ENCODE measurements at places on chromosomes 1 and 21. TPM values are rescaled to one million over a fixed set of nuclear protein-coding genes. Genes with fewer than 3 reads are reported as not detected.

- no peak for DNase-seq
Observed at GRCh38 chr1:64754173-64754572, 9.3 kb downstream of the RAVER2 start.

Gene LRIG2
- total RNA-seq, result 5.0 TPM

GRCh38 chr21:34189506-34189905 is 116.1 kb downstream of the MRPS6 start:
- no peak for DNase-seq

DNA sequence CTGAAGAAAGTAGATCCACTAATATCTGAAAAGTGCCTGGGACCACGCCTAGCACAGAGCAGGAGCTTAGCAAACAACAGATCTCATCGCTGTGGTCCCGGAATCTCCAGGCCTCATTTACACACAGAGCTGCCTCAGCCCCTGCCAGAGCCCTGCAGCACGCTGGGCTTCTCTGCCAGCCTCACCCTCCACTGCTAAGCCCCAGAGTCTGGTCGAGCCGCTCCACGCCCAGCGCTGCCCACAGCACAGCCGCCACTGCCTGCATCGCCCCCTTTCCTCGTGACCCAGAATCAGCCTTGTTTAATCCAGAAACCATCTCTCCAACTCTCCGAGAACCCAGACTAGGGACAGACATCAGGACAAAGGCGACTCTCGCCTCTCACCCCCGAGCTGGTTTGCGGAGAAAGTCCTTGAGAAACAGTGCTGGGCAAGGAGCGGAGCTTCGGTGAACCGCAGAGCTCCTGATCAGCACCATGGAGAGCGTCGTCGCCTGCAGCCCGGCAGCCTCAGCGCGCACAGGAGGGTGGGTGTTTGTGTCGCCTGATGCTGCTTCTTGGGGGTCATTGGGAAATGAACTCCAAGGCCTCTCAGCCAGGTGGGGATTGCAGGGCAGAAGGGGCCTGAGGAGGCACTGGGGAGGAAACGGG is 145.1 kb downstream of the NPHP4 start:
- DNase-seq, result peak; percentile 34

DNA sequence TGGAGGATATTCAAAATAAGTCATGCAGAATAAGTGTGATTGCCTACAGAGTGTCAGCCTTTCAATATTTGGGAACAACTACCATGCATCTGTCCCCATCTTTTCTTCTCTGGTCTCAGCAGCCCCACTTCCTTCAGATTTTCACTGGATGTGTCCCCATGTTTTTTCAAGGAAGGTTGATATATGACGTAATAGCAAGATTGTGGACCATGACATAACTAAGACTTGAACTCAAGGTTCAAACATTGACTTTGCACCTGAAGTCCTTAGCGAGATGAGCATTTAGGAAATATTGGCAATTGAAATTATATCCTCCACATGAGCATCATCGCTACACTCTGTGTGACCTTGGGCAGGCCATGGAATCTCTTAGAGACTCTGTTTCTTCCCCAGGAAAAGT is 5.8 kb downstream of the NAV1 start:
- no peak for DNase-seq

- no peak for DNase-seq
Observed at GRCh38 chr1:201284636-201285035, 1.3 kb downstream of the PKP1 start.

Gene CENPF
- total RNA-seq, result 64.3 TPM

Gene LRRC71
- total RNA-seq, result not detected

DNA sequence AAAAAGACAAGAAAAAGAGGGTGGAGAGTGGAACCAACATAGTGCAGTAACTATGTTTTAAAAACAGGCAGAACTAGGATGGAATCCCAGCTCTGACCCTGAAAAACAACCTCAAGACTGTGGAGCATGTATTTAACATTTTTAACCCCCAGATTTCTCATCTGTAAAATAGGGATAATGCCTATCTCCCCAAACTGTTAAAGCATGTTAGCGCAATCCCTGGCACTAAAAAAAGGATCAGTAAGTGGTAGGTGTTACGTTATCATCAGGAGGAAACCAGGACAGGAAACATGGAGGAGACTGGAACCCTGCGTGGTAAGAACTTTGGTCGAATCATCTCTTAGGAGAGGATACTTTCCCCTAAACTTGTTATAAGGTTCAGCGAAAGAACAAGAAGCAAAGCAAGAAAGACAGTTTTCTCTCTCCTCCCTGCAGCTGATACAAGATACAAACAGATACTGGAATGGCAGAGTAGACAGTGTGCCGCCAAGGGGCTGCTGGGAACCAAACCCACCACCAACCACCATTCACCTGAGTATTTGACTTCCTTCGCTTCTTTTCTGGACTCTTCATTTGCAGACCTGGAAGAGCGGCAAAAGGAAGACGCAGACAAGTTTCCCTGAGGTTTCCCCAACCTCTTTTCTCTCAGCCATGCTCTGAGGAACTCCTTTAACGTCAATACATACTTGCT is 991 bp downstream of the PYGO2 start:
- DNase-seq, result no peak

DNA sequence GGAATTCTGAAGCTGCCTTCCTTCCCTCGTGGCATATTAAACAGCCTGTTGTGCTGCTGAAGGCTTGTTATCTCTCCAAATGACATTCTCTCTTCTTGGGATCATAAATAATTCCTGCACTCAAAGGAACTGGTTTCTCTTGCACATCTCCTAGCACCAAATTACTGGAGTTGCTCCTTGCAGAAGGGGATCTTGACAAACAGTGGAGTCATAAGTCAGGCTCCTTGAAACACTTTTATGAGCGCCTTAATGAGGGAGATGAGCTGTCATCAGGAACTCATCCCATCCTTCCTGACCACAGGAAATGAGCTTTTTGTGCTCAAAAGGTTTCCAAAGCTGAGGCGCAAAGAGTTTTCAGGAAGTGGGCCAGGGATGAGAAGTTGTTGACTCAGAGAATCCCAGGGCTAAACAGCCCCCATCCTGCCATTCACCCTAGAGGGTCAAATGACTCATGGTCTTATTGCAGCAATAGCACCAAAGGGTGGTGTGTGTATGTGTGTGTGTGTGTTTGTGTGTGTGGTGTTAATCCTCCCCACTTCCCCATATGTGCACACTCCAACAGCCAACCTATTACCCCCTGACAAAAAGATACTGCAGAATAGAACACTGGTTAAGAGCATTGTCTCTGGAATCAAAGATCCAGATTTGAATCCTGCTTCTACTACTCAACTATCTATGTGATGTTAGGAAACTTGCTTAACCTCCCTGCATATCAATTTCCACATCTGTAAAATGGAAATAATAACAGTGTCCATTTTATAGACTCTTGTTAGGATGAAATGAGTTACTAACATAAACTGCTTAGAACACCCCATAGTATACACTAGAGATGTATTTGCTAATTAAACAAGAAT is 2.8 kb upstream of the PHC2 start:
- peak; percentile 98 for DNase-seq

- DNase-seq, result no peak
Observed at GRCh38 chr1:6975331-6976043, 190.2 kb downstream of the CAMTA1 start.

GRCh38 chr1:51523931-51524330 is 4.9 kb upstream of the EPS15 start:
- DNase-seq, result no peak

DNA sequence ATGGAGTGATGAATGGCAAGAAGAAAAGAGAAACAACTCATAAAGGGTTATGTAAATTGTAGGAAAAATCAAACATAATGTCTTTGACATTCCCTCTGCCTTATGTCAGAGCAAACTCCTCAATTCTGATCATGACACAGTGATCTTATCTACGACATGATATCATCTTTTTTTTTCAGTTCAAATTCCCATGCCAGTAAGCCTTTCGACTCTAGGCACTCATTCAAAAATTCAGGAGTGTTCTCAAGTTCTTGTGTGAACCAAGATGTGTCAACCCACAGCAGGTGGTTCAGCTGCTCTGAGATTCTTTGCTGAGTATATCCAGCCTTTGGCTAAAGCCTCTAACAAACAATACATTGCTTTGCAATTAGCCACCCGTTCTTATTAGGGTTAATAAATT is 97.1 kb upstream of the ESRRG start:
- DNase-seq, result no peak

DNA sequence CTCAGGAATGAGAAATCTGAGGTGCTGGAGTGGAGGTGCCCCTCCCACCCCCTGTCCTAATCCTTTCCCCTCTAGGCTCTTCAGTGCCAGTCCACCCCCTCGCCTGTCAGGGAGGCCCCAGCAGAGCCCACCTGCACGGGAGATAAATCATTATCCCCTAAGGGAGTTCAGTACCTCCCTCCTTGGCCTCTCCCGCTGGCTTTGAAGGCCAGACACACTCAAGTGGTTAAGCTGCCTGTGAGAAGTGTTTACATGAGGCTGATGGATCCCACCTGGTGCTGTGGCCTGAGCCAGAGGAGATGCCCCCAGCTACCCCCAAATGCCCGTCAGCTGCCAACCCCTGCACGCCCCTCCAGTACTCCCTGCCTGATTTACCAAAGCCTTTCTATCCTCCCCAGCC is 3.7 kb downstream of the RSPO1 start:
- no peak for DNase-seq

DNA sequence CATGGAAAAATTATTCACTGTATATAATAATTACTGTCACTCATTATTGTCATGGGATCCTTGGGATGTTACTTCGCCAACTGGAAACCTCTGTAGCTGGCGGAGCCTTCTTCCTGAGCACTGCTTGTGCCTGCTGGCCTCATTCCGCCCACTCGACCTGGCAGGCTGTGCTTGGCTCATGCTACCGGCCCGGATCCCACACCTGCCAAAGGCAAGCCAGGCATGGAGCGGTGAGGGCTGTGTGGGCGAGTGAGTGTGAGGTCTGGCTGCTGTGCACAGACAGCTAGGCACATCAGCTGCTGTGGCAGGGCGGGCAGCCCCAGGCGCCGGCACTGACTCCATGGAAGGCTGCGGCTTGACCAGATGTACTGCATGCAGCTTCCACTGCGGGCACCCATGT is 78.4 kb downstream of the DISP1 start:
- no peak for DNase-seq

GRCh38 chr1:105492921-105493320 is 1563.6 kb upstream of the PRMT6 start:
- no peak for DNase-seq

Gene USH2A
- total RNA-seq, result not detected

GRCh38 chr1:119000371-119001180 is 12.4 kb upstream of the TBX15 start:
- DNase-seq, result no peak

Gene AMY1A
- not detected for total RNA-seq

Gene LAX1
- not detected for total RNA-seq

- no peak for DNase-seq
Observed at GRCh38 chr1:1603671-1604373, 3.9 kb upstream of the FNDC10 start.

DNA sequence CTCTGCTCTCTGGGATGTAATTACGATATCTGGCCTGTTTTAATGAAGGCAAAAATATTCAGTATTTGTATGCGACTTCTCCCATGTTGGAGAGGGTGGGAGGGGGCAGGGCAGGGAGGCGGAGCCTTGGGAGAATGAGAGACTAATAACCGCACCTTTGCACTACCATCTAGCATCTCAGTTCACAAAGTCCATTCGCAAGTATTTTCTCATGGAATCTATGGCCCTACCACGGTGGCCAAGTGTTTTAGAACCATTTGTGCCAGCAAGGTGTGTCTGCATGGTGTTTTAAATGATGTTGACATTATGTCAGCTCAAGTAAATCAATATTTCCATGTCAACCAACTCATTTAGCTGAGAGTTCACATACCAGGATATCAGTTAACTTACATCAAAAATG is 14.3 kb upstream of the BLACAT1 start:
- no peak for DNase-seq

Gene LCE1E
- not detected for total RNA-seq

GRCh38 chr1:89739013-89739843 is 81.6 kb upstream of the LRRC8D start:
- DNase-seq, result peak; percentile 75

Gene HSF2BP
- 3.5 TPM for total RNA-seq

Gene KLHDC8A
- total RNA-seq, result 0.34 TPM

GRCh38 chr21:42433946-42434551 is 30.3 kb downstream of the UBASH3A start:
- peak; percentile 42 for DNase-seq

Gene LCE3D
- not detected for total RNA-seq

GRCh38 chr1:55926906-55927471 is 652.4 kb downstream of the PLPP3 start:
- no peak for DNase-seq

Gene C1orf141
- not detected for total RNA-seq

Gene GJA9
- not detected for total RNA-seq

Gene PWP2
- 10.1 TPM for total RNA-seq

- DNase-seq, result peak; percentile 61
Observed at GRCh38 chr1:155277902-155278688, 832 bp downstream of the HCN3 start.

DNA sequence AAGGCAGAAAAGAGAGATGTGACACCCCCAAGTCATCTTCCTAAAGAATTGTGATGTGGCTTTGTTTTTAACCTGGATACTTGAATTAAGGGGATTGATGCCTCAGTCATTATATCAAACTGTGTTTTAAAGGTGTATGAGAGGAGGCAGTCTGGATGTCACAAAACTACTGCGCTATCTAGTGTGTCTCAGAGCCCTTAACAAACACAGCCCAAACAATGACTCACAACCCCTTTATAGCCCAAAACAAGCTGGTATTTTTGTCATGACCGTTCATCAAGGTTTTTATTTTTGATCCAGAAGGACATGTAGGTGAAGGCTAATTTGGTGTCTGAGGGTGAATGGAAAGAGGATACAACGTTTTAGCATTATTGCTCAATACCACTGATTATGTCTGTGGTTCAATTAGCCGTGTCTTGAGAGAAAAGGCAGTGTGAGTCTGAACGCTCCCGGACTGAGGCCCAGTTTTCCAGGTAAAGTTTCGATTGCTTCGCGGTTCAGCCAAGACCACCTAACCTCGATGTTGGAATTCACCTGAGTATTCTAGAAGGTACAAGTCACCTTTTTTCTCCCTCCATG is 71.6 kb downstream of the SGIP1 start:
- DNase-seq, result no peak

DNA sequence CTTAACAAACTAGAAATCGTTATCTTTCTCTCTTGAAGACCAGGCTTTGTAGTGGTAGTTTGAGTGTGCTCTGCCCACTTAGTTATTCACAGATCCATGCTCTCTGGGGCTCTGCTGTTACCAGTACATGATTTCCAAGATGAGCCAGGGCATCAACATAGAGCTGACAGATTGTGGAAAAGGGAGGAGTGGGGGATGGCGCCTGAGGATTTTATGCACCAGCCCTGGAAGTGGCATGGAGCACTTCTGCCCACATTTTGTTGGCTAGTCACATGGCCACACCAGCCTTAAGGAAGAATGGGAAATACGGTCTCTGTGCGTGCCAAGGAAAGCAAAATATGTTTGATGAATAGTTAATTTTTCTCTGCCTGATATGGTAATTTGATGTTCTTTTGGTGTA is 18.2 kb downstream of the TSNAX start:
- DNase-seq, result no peak

- no peak for DNase-seq
Observed at GRCh38 chr1:59432531-59433439, 135.9 kb downstream of the FGGY start.

Gene RUNX3
- total RNA-seq, result 5.6 TPM

All from Daoy (cell line).